Tracheal epithelial cell (primary cell): ENCODE measurements at places on chromosomes 6 and 20. TPM values are rescaled to one million over a fixed set of nuclear protein-coding genes. Genes with fewer than 3 reads are reported as not detected.

Gene TMEM200A
- under 0.01 and 0.96 TPM in 2 replicates for total RNA-seq

Gene LGSN
- 0.21 TPM in 1 of 2 replicates, not detected in the other for total RNA-seq

Gene WFDC12
- 0.96 TPM in 1 of 2 replicates, not detected in the other for total RNA-seq

Gene PRSS16
- 5.5 and 6.7 TPM in 2 replicates for total RNA-seq

Gene KDM1B
- total RNA-seq, result 23.4 and 32.8 TPM in 2 replicates

Gene EYA4
- total RNA-seq, result 2.9 and 10.9 TPM in 2 replicates

Gene BTN2A1
- 2.3 and 4.8 TPM in 2 replicates for total RNA-seq

Gene SUMO4
- under 0.01 and 0.24 TPM in 2 replicates for total RNA-seq

Gene RRBP1
- total RNA-seq, result 50.9 and 109 TPM in 2 replicates

Gene LIN28B
- not detected in 2 replicates for total RNA-seq

Gene TULP4
- total RNA-seq, result 119 and 166 TPM in 2 replicates

Gene GNAS-AS1
- 0.48 TPM in 1 of 2 replicates, not detected in the other for total RNA-seq

Gene PTPRK
- 42.8 and 85.5 TPM in 2 replicates for total RNA-seq

Gene TLDC2
- total RNA-seq, result 0.24 TPM in 1 of 2 replicates, not detected in the other

Gene LKAAEAR1
- not detected in 2 replicates for total RNA-seq

Gene IL17A
- total RNA-seq, result not detected in 2 replicates

Gene OR2J3
- not detected in 2 replicates for total RNA-seq

Gene SEL1L2
- total RNA-seq, result not detected in 2 replicates

Gene VWA7
- 0.43 and 0.48 TPM in 2 replicates for total RNA-seq

Gene C20orf202
- total RNA-seq, result not detected in 2 replicates
